Smooth muscle cell of the brain vasculature (primary cell): ENCODE measurements at places on chromosomes 1 and 21.

- no peak for DNase-seq
These were observed 109.2 kb downstream of the TOMM20 start for GRCh38 chr1:235019471-235019870.

DNA sequence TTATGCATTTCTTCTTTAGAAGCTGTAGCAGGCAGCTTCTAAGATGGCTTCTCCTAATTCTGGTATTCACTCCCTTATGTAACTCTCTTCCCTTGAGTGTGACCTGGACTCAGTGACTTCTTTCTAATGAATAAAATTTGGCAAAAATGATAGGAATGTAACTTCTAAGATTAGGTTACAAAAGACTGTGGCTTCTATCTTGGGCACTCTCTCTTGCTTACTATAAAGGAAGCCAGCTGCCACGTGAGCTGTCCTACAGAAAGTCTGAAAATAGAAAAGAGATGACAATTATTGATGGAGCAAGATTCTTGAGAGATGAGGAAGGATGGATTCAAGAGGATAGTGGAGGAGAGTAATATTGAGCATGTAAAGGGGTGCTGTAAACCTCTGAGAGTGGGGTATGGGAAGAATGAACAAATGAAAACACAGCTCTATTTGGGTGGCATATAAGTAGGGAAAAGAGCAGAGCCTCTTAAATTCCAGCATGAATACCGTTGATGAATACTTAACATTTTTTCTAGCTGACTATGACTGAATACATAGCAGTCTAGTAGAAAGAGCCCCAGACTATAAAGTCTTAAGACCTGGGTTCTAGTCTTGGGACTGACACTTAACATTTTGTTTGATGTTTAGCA, 5.5 kb downstream of the TSEN15 start:
- DNase-seq, result no peak

- no peak for DNase-seq
These were observed 67.1 kb downstream of the MTR start for GRCh38 chr1:236862219-236862591.

GRCh38 chr1:93324486-93325464, 20.9 kb upstream of the DR1 start:
- no peak for DNase-seq
